ENCODE measurements at places on chromosomes 3 and 15. TPM values are rescaled to one million over a fixed set of nuclear protein-coding genes. Genes with fewer than 3 reads are reported as not detected.

GRCh38 chr15:81812456-81812855 is 233.4 kb downstream of the MEX3B start:
- no peaks in the 10 kb centered on the region for H3K36me3 ChIP-seq
- no peaks in the 10 kb centered on the region for H3K27me3 ChIP-seq
- H3K27ac ChIP-seq, result no peak overlapping the region
- no peaks in the 10 kb centered on the region for H3K4me1 ChIP-seq
- H3K4me3 ChIP-seq, result no peak overlapping the region

The GOLGA8K gene
- total RNA-seq, result not detected

The SYNPR gene
- total RNA-seq, result 0.64 TPM

The C3orf85 gene
- total RNA-seq, result not detected
